SIG-M5 (cell line): ENCODE measurements at places on chromosomes 2 and 18.

DNA sequence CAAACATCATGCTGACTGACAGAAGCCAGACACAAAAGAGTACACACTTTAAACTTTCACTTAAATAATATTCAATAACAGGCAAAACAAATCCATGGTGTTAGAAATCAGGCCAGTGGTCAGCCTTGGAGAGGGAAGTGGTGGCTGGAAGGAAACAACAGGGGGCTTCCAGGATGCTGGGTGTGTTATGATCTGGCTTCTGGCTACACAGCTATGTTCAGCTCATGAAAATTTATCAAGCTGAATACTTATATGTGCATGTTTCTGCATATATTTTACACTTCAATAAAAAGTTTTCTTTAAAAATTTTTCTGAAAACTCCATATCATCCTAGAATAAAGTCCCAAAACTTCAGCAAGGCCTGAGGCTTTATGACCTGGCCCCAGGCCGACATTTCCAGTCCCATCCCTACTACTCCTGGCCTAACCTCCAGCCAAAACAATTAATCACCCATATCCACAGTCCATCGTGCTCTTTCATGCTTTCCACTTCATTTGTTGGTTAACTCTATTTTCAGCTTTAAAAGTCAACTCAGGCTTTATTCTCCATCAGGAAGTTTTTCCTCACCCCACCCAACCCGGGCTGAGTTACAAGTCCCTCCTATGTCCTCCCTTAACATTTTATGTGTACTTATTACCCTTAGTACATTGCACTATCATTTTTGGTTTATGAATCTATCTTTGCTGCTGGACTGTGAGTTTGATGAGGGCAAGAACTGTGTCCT lies 27.9 kb upstream of the SPTBN1 start:
- no peak for DNase-seq

DNA sequence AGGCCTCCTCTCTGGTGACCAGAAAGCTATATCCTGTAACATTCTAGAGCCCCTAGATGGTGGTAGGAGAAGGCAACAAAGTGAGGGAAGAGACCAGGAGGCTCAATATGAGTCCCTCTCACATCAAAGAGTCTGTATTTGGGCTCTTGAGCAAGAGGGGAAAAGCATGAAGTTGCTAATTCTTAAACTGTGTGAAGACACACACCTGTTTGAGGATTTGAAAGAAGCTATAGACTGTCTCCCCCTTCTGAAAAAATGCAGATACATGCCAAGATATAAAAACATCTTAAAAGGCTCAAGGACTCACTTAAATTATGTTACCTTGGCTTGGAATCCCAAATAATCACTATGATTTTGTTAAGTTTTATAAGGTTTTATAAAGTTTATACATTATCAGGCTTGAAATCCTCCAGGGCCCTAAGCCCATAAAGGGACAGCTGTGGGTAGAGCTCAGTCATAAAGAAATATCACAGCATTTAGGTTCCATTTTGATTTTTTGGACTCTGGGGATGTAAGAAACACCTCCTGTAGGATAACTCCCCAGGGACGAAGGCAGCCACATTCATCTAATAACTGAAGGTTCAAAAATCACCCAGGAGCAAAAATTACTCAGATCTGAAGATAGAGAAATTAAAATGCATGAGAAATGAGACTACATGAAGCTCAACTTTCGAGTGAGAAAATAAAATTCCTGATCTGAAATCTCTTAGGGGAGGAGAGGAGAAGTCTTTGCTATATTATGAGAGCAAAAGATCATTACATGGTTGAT lies 136.1 kb upstream of the LGALSL start:
- DNase-seq = no peak

DNA sequence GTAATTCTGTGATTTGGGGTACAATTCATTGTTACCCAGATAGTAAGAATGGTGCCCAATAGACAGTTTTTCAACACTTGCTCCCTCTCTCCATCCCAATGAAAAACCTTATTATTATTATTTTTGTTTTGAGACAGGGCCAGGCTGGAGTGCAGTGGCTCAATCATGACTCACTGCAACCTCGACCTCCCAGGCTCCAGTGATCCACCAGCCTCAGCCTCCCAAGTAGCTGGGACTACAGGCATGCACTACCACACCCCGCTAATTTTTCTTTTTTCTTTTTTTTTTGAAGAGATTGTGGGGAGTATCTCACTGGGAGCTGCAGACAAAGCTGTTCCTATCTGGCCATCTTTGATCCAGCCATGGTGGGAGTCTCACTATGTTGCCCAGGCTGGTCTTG lies 7.2 kb downstream of the TGFA start:
- DNase-seq = no peak

DNA sequence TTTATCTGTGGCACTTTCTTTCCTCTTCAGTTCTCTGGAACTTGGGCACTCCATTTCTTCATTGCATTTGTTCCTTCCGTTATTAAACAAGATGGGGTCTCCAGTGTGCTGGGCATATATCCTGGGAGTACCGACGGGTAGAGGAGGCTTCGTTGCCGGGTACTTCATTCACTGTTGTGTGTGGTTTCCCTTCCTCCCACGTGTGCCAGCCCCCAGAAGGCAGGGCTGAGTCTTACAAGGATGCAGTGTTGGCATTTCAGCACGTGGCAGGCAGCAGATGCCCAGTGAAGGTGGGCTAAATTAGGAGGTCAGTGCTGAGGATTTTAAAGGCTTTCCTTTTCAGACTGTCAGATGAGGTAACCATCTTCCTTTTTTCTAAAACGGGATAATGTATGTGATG lies 58.6 kb downstream of the MGAT5 start:
- no peak for DNase-seq

- DNase-seq = no peak
These were observed 63.8 kb downstream of the SPTBN1 start for GRCh38 chr2:54519841-54520459.

DNA sequence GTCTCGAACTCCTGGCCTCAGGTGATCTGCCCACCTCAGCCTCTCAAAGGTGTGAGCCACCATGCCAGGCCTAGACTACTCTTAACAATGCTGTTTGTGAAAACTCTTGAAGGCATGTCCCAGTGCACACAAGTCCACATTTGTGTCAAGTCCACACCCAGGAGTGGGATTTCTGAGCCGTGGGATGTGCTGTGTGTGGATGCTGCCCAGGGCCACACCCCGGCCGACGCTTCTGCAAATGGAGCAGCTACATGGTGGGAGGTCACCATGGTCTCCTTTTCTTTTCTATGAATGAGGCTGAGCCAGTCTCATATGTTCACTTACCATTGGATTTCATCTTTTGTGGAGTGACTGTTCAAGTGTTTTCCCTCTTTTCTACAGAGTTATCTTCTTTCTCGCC lies 15.8 kb downstream of the SNED1 start:
- no peak for DNase-seq

GRCh38 chr2:191014653-191015020 lies 666 bp upstream of the STAT1 start:
- no peak for DNase-seq

- no peak for DNase-seq
These were observed 31.1 kb downstream of the UGP2 start for GRCh38 chr2:63872571-63873328.

DNA sequence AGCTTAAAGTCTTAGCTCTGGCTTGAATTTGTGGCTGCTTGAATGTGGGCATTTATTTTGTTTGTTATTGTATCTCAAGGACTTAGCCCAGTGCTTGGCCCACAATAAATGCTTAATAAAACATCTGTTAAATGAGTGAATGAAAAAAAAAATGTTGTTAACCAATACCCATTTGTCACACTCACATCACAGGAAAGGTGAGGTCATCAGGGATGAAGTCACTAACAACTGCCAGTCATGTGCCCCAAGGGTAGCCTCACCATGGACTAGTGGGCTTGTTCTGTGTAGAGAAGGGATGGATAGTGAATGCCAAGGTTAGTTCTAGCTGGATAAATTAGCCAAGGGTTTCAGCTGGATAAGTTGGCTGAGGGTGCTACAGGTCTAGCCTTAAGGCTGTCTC lies 3.0 kb downstream of the NRBP1 start:
- no peak for DNase-seq

DNA sequence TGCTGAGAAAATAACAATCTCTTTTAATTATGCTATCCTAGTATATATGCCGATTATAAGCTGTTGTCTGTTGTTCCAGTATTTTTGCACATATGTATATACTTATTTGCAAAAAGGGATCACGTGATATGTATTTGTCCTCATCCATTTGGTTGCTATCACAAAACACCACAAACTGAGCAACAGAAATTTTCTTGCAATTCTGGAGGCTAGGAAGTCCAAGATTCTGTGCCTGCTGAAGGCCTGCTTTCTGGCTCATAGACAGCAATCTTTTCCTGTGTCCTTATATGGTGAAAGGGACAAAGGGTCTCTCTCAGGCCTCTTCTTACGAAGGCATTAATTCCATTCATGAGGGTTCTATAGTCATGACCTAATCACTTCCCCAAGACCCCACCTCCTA lies 186.5 kb downstream of the LPIN1 start:
- no peak for DNase-seq
